ENCODE measurements at places on chromosomes 12 and 14.

DNA sequence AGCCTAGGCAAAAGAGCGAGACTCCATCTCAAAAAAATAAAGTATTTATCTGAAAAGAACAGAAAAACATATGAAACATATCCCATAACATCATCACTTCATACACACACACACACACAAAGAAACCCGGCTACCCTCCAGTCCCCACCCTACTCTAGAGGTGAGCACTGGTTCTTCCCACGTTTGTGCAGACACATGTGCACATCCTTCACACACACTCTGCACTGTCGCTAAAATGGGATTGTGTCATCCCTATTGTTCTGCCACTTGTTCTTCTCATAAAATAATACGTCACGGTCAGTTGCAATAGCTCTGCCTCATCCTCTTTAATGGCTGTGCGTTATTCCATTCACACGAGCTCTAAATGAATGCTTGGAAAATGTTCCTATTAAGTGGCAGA, 85.9 kb upstream of the ANO2 start:
- DNase-seq: no peak

DNA sequence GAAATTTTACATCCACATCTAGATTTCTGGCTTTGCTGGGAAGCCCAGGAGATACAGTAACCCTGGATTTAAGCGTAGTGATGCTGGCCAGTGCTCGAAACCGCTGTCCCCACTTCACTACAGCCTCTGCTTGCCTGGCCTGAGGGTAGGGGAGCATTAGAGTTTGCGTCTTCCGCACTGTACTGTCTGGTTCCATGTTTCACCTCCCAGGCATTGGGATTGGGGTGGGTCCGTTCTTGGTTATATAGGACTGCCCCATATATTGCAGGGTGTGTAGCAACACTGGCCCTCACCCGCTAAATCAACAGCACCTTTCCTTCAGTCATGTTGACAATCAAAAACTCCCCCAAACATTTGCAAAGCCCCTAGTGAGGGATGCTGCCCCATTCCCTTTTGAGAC, 240.8 kb downstream of the ZFP36L1 start:
- DNase-seq: no peak

DNA sequence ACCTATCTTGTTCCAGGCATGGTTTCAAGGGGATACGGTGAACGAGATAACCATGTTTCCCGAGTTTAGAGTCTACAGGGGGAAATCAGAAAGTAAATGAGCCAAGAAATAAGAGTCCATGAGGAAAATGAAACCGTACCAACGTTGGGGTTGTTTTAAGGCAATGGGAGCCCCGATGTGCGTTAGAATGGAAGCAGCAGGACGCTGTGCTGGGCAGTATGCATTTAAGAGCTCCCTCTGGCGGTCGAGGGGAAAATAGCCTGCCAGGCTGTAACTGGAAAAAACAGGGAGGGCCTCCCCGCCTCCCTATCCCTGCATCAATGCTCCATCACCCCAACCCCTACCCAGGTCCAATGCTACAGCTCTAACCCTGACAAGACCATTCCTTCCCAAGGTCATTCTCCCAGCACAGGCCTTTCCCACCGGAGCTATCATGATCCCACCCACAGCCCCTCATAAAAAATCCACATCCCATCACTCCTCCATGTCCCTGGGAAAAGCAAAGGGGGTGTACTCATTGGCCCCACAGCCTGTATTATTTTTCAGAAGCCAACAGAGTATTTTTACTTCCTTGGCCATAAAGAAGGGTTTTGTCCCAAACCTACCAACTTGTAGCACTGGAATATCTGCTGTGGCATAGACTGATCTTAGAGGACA, 226.3 kb upstream of the NOS1 start:
- DNase-seq: peak; percentile 33

DNA sequence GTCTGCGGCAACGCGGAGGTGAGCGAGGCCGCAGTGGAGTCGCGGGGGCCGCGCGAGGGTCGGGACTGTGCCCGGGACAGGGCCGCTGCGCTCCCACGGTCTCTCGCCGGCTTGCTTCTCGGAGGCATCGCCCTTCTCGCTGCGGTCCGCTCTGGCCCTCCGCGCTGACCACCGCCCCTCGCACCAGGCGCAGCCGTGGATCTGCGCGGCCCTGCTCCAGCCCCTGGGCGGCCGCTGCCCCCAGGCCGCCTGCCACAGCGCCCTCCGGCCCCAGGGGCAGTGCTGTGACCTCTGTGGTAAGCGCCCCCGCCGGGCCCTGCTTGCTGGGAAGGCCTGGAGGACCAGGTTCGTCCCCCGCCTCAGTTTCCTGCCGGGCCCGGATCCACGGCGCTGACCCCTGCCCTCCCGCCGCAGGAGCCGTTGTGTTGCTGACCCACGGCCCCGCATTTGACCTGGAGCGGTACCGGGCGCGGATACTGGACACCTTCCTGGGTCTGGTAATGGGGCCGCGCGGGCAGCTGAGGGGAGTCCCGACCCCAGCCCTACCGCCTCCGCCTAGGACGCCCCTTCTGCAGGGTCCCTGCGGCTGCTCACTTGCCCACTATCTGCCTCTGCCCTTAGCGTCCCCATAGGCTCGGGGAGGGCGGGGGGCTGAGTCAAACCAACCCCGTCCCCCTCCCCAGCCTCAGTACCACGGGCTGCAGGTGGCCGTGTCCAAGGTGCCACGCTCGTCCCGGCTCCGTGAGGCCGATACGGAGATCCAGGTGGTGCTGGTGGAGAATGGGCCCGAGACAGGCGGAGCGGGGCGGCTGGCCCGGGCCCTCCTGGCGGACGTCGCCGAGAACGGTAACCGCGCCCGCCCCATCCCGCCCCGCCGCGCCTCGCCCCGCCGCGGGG, 7.0 kb downstream of the AMN start:
- DNase-seq: no peak

- peak; percentile 84 for DNase-seq
These were observed at the start of gene SCN8A for GRCh38 chr12:51591016-51591901. SCN8A (plus strand) TSS chr12:51591233; CDS start chr12:51662818, 71,585 bp downstream.

GRCh38 chr12:31234053-31234840, 91.7 kb downstream of the SINHCAF start:
- DNase-seq: no peak

- DNase-seq: no peak
These were observed 6.1 kb downstream of the OR6C1 start for GRCh38 chr12:55320201-55320600.

DNA sequence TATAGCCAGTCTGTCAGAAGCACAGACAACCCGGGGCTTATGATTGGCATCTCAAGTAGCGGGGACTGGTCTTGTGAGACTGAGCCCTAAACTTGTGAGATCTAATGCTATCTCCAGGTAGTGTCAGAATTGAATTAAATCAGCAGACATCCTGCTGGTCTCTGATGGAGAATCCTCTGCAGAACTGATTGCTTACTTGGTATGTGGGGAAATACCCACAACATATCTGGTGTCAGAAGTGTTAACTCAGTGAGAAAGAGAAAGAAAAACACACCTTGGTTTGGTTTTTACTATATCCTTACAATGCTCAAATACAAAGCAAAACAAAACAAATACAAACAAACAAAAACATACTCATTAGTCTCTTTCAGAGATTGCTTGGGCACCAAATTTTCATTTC, 10.0 kb downstream of the SEL1L start:
- no peak for DNase-seq

- DNase-seq: no peak
These were observed 13.4 kb downstream of the AKAP5 start for GRCh38 chr14:64478634-64479250.

DNA sequence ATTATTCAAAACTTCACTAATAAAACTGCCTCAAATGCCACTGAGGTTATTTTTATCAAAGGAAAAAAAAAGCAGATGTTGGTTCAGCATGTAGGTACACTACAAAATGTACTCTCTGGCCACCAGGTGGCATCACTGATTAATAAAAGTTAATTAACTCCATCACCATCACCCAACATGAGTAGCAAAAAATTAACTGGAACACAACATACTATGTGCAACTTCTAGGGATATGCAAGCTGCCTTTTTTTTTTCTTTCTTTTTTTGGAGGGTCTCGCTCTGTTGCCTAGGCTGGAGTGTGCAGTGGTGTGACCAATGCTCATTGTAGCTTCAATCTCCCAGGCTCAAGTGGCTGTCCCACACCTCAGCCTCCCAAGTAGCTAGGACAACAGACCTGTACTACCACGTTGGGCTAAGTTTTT, 43.8 kb upstream of the NR2C1 start:
- DNase-seq: peak; percentile 67

GRCh38 chr12:65840793-65841670, 16.7 kb downstream of the HMGA2 start:
- no peak for DNase-seq

DNA sequence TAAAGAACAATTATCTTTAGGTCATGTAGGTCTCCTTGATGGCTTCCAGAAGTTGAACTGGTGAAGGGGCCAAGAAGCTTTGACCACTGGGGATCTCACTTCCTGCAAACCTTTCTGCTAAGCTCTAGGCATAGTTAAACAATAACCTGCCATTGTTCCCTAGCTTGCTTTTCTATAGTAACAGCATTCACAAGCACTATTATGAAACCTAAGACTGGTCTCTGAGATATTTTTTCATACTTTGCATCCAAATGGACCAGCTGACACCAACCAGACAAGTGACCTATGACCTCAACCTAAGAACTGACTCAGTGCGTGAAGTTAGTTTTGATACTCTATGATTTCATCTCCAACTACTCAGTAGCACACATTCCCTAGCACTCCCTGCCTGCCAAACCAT, 129.1 kb downstream of the PTPRB start:
- DNase-seq: no peak

DNA sequence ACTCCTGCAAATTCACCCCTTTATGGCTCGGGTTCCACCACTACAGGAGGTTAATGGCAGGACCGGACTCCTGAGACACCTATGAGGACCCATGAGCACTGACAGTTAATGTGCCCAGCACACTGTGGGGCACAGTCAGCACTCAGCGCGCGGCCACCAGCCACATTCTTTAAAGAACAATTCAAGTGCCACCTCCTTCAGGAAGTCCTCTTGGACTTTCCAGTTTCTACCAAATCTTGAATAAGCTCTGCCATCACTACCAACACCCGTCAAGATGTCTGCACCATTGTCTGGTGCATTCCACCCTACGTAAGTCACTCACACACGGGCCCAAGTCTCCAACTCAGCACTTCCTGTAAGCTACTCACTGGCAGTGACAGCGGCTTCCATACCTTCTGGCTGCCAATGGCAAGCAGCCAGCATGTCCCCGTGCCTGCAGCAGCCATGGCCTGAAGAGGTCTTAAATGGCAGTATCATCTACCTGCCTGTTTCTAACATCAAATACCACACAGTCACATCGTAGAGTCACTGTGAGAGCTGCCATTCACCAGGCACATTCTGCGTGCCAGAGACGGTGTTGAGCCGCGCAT, 48.5 kb downstream of the CDC42BPB start:
- no peak for DNase-seq

GRCh38 chr14:68253160-68253780, 433.7 kb downstream of the RAD51B start:
- no peak for DNase-seq

DNA sequence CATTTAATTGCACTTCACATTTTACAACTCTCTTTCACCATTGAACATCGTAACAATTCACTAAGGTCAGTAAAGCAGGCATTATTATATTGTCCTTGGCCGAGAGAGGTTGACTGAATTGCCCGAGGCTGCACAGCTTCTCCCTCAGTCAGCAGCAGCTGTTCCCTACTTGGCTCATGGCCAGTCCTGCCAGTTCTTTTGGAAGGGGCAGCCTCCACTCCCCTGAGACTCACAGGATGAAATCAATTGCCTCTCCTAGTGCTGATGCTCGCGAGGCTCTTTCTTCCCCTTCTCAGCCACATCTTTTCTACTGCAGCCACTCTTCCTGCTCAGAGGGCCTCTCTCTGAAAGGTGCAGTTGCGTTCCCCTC, 79.9 kb upstream of the KCNA1 start:
- no peak for DNase-seq
